ENCODE measurements at places on chromosomes 2 and 18. TPM values are rescaled to one million over a fixed set of nuclear protein-coding genes. Genes with fewer than 3 reads are reported as not detected.
A peak's percentile ranks its signal among the peaks of the same experiment; 100 is the strongest.

DNA sequence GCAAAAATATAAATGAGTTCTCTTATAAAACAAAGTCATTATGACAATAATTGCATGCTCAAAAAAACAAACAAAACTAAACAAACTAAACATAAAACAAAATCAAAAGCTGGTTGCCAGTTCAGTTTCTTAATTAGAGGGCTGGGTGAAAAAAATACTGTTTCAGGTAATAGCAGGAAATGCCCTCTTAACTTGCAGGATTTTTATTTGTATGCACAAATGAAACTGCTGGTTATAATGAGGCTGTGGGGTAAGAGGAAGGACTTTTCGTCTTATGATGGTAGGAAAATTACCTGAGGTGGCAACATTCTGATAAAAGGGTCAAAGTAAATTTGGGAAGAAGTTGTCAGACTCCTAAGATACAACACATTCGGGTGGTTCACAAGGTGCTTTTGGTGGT lies 21.5 kb upstream of the CDKL4 start:
- no peaks in the 10 kb centered on the region for H3K36me3 ChIP-seq
- H3K4me3 ChIP-seq = no peak overlapping the region
- peaks cover 7% of the 10 kb centered on the region for H3K4me1 ChIP-seq
- DNase-seq = no peak
- H3K27ac ChIP-seq = peak overlapping the region; percentile 77

- DNase-seq = no peak
- peaks cover 2% of the 10 kb centered on the region for H3K4me1 ChIP-seq
- H3K36me3 ChIP-seq = peaks cover 3% of the 10 kb centered on the region
- no peak overlapping the region for H3K27ac ChIP-seq
Observed at GRCh38 chr2:54809819-54810218, 86.4 kb downstream of the EML6 start.

DNA sequence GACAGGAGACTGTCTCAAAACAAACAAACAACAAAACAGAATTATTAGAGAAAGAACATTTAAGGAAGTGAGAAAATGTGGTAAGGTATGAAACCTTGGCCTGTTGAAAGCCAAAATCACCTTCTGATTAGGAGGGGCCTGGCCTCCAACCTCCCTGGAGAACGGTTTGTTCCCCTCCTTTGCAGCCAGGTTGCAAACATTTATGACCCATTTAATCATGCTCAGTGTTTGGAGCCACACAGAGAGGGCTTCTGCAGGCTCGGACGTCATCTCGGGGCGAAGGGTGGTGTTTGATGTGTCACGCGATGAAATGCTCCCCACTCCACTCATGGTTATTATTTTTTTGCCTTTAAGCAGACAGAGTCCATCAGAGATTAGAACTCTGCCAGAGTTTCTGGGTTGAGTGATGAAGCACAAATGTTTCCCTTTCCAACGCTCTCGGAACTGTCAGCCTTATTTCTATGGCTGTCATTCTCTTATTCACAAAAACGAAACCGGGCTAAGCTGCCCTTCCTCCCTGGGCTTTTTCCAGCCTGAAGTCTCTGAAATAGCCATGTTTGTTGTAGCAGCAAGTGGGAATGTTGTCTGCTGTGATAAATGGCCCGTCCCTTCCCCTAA lies 33.6 kb upstream of the ROCK2 start:
- H3K4me3 ChIP-seq = no peak overlapping the region
- no peaks in the 10 kb centered on the region for H3K36me3 ChIP-seq
- DNase-seq = no peak
- H3K27me3 ChIP-seq = peaks cover 4% of the 10 kb centered on the region

DNA sequence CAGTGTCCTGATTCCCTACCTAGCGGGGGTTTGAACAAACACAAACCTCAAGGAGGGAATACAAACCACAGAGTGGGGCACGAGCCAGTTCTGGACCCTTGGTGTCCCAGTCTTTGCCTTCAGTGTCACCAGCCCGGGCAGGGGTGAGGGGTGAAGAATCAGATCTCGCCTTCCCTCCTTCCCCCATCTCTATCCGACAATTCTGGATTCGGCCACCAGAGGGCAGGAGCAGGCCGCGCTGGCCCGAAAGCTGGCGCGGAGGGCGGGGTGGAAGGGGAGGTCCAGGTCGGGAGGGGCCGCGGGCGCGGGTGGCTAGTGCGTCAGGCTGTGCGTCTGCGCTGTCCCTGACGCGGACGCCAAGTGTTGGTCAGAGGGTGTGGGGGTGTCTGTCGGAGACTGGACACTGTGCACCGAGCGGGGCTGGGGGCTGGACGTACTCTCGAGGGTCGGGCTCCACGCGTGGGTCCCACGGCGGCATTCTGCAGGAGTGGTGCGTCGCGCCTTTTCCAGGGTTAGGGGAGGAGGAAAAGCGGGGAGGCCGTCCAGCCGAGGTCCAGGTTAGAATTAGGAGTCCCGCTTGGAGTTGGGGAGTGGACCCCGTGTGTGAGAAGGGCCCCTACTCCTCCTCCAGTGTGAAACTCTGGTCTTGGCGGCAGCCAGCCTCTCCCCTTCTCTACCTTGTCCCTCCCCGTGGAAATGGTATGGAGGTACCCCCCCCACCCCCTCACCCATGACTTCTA lies 2.9 kb upstream of the CRYBA2 start:
- no peak overlapping the region for H3K27ac ChIP-seq
- H3K4me1 ChIP-seq = peaks cover 18% of the 10 kb centered on the region
- peak overlapping the region; percentile 45 for H3K4me3 ChIP-seq
- H3K27me3 ChIP-seq = peaks cover 82% of the 10 kb centered on the region

GRCh38 chr2:201915446-201915845 lies 109.1 kb downstream of the CDK15 start:
- no peaks in the 10 kb centered on the region for H3K4me1 ChIP-seq
- no peak for DNase-seq
- no peaks in the 10 kb centered on the region for H3K27me3 ChIP-seq

DNA sequence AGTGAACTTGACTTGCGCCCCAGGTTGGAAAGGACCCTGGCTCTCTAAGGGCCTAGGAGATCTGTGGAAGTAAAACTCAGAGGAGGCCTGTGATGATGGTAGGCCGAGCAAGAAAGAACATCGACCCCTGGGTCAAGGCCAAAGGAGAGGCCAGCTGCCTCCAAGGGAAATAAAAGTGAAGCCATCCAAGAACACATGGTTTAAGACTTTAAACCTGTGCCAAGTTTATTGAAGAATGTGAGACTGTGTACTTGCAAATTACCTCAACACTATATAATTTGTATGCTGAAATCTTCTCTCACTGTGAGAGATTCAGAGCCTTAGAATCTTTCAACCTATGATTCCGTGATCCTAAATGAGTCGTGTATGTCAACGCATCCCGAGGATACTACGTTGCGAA lies 40.7 kb upstream of the COBLL1 start:
- no peak overlapping the region for H3K27ac ChIP-seq
- no peaks in the 10 kb centered on the region for H3K27me3 ChIP-seq
- no peak for DNase-seq
- no peak overlapping the region for H3K4me3 ChIP-seq
- no peaks in the 10 kb centered on the region for H3K36me3 ChIP-seq
- no peaks in the 10 kb centered on the region for H3K4me1 ChIP-seq

- H3K4me3 ChIP-seq = no peak overlapping the region
- peaks cover 62% of the 10 kb centered on the region for H3K27me3 ChIP-seq
- H3K36me3 ChIP-seq = peaks cover 3% of the 10 kb centered on the region
- H3K27ac ChIP-seq = no peak overlapping the region
- no peaks in the 10 kb centered on the region for H3K4me1 ChIP-seq
Observed at GRCh38 chr2:215423234-215423633, 12.6 kb downstream of the FN1 start.

DNA sequence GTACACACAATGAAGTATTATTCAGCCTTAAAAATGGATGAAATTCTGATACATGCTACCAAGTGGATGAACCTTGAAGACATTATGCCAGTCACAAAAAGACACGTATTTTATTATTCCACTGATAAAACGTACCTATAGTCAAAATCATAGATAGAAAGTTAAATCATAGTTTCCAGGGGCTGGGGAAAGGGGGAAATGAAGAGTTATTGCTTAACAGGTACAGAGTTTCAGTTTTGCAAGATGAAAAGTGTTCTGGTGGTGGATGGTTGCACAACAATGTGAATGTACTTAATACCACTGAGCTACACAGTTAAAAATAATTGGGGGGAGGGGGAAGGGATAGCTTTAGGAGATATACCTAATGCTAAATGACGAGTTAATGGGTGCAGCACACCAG lies 279.0 kb upstream of the STON1 start:
- DNase-seq = no peak
- no peaks in the 10 kb centered on the region for H3K27me3 ChIP-seq
- H3K36me3 ChIP-seq = no peaks in the 10 kb centered on the region
- H3K27ac ChIP-seq = no peak overlapping the region
- no peak overlapping the region for H3K4me3 ChIP-seq
- peaks cover 3% of the 10 kb centered on the region for H3K4me1 ChIP-seq

GRCh38 chr2:216086207-216086893 lies 4.6 kb downstream of the TMEM169 start:
- peak overlapping the region; percentile 8 for H3K27ac ChIP-seq
- H3K27me3 ChIP-seq = no peaks in the 10 kb centered on the region
- H3K36me3 ChIP-seq = peaks cover 2% of the 10 kb centered on the region
- H3K4me3 ChIP-seq = peak overlapping the region; percentile 22

- DNase-seq = no peak
- H3K4me1 ChIP-seq = no peaks in the 10 kb centered on the region
- no peaks in the 10 kb centered on the region for H3K36me3 ChIP-seq
Observed at GRCh38 chr2:40201425-40201824, 250.5 kb downstream of the SLC8A1 start.

DNA sequence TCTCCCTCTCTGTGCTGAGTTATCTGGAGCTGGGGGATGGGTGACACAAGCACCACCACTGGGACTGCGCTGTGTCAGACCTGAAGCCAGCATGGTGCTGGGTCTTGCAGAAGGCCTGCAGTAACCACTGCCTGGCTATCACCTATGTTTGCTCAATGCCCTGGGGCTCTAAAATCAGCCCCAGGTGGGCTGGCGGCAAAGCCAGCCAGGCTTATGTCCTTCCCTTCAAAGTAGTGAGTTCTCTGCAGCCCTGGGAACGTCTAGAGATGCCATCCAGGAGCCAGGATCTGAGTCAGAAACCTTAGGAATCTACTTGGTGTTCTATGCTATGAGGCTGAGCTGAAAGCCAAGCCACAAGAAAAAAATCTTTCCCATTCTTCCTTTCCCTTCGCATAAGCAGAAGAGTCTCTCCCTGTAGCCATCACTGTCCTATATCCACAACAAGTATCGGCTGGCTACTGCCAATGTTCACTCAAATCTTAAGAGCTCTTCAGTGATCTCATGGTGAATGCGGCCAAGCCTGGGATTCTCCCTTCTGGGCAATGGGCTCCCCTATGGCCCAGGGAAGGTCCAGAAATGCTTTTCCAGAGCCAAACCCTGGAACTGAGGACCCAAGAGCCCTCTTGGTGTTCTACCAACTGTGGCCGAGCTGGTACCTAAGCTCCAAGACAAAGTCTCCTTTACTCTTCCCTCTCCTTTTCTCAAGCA lies 248.7 kb downstream of the ZNF385B start:
- no peak overlapping the region for H3K4me3 ChIP-seq
- DNase-seq = no peak
- H3K27me3 ChIP-seq = peaks cover 8% of the 10 kb centered on the region
- H3K36me3 ChIP-seq = no peaks in the 10 kb centered on the region
- no peak overlapping the region for H3K27ac ChIP-seq
- no peaks in the 10 kb centered on the region for H3K4me1 ChIP-seq

GRCh38 chr18:10094655-10095054 lies 180.8 kb downstream of the VAPA start:
- H3K4me1 ChIP-seq = no peaks in the 10 kb centered on the region
- H3K4me3 ChIP-seq = no peak overlapping the region
- no peak overlapping the region for H3K27ac ChIP-seq
- no peaks in the 10 kb centered on the region for H3K36me3 ChIP-seq

GRCh38 chr2:105248316-105249070 lies 7.0 kb downstream of the GPR45 start:
- no peaks in the 10 kb centered on the region for H3K36me3 ChIP-seq
- no peak overlapping the region for H3K4me3 ChIP-seq
- H3K4me1 ChIP-seq = no peaks in the 10 kb centered on the region

DNA sequence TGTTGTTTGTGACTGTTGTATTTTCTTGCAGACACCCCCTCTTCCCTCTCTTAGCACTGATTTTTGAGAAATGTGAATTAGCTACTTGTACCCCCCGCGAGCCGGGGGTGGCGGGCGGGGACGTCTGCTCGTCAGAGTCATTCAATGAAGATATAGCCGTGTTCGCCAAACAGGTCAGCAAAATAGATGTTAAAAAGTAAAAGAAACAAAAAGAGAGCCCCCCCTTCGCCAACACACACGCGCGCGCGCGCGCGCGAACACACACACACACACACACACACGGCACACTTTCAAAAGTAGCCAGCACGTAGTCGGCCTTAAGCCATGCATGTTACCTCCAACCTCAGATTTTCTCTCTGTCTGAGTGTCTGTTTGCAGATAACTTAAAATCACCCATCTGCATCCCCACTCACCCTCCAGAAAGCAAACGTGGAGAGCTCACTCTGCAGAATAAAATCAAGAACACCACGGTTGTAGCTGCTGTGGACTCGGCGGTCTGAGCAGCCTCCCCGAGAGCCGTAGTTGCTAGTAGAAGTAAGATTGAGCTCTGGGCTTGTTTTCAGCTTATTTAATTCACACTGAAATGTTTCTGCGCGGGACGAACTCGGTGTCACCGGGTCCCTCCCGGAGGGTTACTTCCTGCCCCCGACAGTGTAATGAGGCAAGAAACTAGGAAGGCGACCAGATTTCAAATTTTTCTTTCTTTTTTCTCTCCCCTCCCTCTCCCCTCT lies 5.1 kb downstream of the MEIS1 start:
- H3K27me3 ChIP-seq = peaks cover 77% of the 10 kb centered on the region
- DNase-seq = no peak
- no peak overlapping the region for H3K27ac ChIP-seq
- H3K4me3 ChIP-seq = no peak overlapping the region

GRCh38 chr2:196239622-196240587 lies 68.5 kb upstream of the STK17B start:
- DNase-seq = peak; percentile 66
- H3K36me3 ChIP-seq = no peaks in the 10 kb centered on the region
- H3K27ac ChIP-seq = peak overlapping the region; percentile 98
- peaks cover 50% of the 10 kb centered on the region for H3K4me1 ChIP-seq
- no peaks in the 10 kb centered on the region for H3K27me3 ChIP-seq

- H3K4me3 ChIP-seq = peak overlapping the region; percentile 41
- H3K27ac ChIP-seq = no peak overlapping the region
- H3K27me3 ChIP-seq = no peaks in the 10 kb centered on the region
- H3K36me3 ChIP-seq = peaks cover 16% of the 10 kb centered on the region
Observed at GRCh38 chr2:64015898-64016297, 3.3 kb downstream of the VPS54 start.

Gene ALPG
- total RNA-seq = not detected

Gene TMEM37
- total RNA-seq = not detected

Gene ZNF385B
- total RNA-seq = not detected

Gene VWC2L
- total RNA-seq = not detected

Gene CD226
- 106 TPM for total RNA-seq

Gene NT5DC4
- not detected for total RNA-seq

Gene ZCCHC2
- 69.3 TPM for total RNA-seq

All from T-helper 17 cell (primary cell).